ENCODE measurements at places on chromosomes 6 and 20. TPM values are rescaled to one million over a fixed set of nuclear protein-coding genes. Genes with fewer than 3 reads are reported as not detected.

- no peak for DNase-seq
Observed at GRCh38 chr6:47819461-47819860, 37.6 kb downstream of the OPN5 start.

DNA sequence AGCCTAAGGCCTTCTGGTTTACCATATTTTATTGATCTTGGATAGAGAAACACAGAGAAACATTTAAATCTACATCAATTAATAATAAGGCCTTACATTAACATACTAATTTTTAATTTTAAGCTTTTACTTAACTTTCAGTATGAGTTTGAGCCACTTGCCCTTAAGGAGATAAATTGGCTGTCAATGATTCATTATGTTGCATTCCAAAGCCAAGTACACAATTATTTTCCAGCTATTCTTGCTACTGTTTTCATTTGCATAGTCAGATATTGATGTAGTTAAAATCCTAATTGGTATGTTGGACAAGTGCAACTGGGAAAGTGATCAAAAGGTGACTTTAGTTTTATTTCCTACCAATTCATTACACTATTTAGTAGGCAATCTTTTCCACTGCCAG, 58.2 kb downstream of the MOCS1 start:
- no peak for DNase-seq

DNA sequence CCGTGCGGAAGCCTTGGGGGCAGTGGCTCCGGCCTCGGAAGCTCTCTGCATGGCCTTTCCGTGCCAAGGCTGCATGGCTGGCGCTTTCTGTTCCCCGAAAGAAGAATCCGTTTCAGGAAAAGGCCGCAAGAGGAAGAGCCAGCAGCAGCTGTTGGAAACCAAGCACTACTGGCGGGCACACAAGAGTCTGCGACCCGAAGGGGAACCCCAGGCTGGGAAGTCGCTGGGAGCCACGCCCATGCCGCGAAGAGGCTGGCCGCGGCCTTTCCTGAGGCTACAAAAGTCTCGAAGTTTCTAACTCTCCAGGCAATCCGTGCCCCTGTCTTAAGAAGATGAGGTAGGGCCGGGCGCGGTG, at the start of gene CGAS:
TSS of gene CGAS (minus strand) at position 191 of the 355 bp plus-strand sequence. CDS start at position 75, 116 bp downstream.
- DNase-seq, result peak; percentile 78

DNA sequence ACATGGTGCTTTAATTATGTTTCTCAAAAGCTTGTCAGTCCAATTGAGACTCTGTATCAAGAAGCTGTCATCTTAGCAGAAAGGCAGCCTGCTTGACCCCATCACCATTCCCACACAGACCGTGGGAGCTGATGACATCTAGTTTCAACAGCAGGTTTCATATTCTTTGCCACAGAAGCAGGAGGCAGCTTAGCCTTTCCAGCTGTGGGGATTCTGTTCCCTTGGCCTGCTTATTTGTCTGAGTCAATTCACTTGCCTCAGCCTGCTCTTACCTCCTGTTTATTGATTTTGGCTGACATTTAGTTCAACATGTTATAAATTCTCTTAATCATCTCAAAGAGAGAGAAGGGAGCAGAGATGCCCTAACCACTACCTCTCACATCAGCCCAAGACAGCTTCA, 527.7 kb downstream of the ADGRB3 start:
- no peak for DNase-seq

DNA sequence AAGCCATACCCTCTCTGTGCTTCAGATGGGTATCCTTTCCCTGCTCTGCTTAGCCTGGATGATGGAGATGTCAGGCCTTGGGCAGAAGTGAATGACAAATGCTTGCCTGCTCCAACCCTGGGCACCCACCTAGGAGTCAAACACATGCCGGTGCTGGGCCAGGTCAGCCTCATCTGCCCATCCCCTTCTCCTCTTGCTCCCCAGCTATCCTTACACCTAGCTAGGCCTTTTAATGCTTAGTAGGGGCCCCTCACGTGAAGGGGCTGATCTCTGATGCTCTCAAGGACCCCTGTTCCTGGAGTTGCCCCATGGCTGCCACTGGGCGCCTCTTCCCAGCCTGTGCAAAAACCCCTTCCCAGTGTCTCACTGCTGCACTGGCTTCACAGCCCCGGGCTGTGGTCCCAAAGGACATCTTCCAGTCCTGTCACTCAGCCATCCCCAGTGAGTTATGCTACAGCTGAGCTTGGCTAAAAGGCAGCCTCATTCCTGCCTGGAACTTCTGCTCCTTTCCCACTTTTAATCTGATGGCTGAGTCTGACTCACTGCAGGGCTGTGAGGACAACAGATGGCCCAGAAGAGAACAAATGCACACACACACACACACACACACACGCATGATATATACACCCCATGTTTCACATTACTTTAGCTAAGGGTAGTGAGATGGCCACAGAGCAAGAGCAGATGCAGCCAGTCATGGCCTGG, 12.8 kb upstream of the SDCBP2 start:
- no peak for DNase-seq

DNA sequence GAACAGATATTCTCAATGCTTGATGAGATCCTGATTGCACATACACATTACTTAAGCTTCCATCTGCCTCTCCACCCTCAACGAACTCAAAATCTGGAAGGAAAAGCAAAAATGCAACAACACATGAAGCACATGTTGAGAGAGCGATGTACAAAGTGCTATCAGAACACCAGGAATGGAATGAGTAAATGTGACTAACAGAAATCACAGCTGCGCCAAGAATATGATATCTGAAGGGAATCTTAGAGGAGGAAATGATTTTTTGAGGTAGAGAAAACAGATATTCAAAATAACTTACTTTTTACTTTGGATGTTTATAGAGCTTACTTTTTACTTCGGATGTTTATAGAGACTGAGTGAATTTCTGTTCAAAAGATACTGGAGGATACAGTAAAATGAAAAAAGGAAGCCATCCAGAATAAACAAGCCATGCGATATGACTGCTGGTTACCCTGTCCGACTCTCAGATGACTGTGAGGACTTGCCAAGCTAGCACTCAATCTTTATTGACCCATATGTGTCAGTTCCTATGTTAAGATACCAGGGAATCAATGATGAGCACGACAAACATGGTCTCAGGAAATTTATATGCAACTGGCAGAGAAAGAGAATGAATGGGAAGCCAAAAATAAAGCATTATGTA, 102.0 kb downstream of the SMLR1 start:
- DNase-seq, result no peak

- no peak for DNase-seq
Observed at GRCh38 chr6:113121571-113121970, 735.6 kb upstream of the MARCKS start.

- DNase-seq, result no peak
Observed at GRCh38 chr6:24796616-24797290, 2.0 kb downstream of the ARMH2 start.

DNA sequence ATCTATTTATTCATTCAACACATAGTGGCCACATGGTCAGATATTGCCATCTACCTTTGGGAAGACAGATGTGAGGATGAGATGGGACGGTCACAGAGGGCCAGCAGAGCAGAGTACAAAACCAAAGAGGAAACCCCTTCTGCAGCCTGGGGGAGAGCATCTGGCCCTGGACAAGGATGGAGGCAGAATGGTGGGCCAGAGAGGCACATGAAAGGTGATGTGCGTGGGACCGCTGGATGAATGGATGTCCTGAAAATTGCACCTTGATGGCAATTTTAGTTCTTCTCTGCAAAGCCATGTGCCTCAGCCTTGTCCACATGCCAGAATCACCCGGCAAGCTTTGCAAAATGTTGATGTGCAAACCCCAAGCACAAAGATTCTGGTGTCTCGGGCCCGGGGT, 77.4 kb upstream of the CD93 start:
- DNase-seq, result no peak

RBPJL gene
- not detected for total RNA-seq

IL17F gene
- not detected for total RNA-seq

Measured in psoas muscle (tissue), 8 donors.